NCI-H510A treated with DMSO at 0.1 percent for 48 hours (cell line): ENCODE measurements at places on chromosomes 4 and X.
A peak's percentile ranks its signal among the peaks of the same experiment; 100 is the strongest.

DNA sequence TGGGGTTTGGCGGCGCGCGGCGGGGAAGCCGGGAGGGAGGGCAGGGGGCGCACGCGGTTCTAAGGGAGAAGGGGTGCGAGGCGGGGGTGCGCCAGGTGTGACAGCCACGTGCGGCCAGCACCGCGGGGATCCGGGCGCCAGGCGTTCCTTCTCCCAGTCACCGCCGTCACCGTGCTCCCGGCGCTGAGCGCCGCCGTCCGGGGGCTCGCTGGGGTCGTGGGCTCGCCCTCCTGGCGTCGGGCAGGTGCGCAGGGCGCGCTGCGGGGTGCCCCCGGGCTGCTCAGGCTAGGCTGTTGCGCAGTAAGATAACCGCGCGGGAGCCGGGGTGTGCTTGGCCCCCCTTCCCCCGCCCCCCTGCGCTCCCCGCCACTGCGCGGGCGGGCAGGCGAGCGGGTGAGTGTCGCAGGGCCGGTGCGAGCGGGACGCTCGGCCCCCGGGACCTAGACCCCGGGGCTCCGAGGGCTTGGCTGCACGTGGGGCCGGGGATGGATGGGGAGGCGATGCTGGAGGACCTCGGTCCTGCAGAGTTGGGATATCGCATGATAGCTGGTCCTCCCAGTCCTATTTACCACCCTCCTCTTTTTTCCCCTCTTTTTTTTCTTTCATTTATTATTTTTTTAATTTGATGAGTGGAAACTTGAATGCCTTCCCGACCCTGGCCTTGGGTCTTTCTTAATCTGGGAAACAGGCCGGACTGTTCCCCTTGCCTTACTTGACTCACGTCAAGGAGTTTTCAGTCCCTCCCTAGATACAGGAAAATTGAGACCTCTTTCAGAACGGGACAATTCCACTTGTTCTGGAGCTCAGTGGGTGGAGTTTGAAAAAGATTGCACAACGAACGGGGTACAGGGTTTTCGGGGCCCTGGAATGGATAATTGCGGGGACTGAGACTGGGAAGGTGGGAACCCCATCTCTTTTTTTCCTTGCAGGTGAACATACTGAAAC is 797 bp downstream of the TXLNG start:
- no peak for DNase-seq

- DNase-seq: no peak
Measured at GRCh38 chr4:122412547-122412946, 33.7 kb downstream of the ADAD1 start.

- DNase-seq: no peak
Measured at GRCh38 chr4:168485156-168485910, 5.0 kb upstream of the DDX60L start.

GRCh38 chrX:41014776-41015360 is 70.4 kb upstream of the USP9X start:
- no peak for DNase-seq

DNA sequence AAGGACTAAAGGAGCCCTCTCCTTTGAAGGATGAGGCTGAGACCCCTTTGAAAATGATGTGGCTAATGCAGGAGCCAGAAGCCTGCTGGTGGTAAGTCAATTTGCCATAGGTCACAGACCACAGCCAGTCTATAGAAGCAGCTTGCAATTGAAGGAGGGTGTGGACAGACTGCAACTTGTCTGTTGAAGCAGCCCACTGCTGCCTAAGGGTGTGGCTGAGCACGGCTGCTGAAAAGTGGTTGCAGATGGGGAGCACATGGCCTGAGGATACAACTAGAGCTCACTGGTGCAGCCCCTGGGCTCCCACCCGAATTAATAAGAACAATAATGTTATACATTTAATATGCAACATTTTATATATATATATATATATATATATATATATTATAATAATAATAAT is 11.4 kb upstream of the EXOC1L start:
- no peak for DNase-seq

- no peak for DNase-seq
Measured at GRCh38 chrX:41471786-41472185, 24.6 kb downstream of the NYX start.

- no peak for DNase-seq
Measured at GRCh38 chr4:169210504-169211118, 60.1 kb downstream of the SH3RF1 start.

DNA sequence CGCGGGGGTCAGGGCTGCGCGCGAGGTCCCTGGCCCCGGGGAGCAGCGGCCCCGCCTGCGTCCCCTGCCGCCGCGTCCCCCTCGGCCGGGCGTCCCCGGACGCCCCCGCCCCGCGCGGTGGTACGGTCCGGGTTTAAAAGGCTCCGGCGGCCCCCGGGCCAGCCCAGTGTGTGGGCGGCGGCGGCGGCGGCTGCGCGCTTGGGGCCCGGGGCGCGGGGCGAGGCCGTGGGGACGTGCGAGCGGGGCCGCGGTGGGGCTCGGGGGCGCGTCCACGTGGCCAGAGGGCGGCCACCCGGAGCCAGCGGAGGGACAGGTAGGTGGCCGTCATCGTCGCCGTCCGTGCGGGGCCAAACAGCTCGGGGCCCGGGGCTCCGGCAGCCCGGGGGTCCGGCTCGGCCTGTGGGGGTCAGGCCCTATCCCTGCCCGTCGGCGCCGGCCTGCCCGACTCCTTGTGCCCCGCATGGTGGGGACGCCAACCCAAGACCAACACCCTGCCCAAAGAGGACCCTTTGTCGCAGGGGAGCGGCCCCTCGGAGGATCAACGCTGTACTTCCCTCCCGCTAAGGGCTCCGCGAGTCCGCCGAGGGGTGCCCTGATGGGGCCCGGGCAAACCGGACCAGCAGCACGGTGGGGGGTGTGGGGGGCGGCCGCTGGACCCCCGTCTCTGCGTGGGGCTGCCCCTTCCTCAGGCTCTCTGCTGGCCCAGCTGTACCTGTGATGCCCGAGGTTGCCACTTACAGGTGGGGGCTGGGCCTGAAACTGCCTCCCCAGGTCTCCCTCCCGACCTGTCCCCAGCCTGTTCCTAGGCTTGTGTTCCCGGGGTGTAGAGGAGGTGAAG is at the start of gene PLXNA3:
PLXNA3 (plus strand) TSS at position 166 of the 838 bp plus-strand sequence. CDS start 1,903 bp downstream, outside the sequence.
- peak; percentile 8 for DNase-seq

DNA sequence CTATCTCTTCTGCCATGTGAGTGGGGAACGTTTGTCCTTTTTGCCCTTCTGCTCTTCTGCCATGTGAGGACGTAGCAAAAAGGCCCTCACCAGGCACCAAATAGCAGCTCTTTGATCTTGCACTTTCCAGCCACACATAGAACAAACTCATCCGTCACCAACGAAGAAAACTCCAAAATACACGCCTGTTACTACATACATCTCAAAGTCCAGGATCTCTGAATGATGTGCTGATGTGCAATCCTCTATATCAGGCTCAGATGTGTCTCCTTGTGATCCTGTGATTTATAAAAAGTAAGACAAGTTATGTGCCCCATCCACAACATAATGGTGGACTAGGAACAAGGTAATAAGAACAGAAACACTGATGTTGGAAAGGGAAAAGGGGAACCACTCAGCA is 9.8 kb upstream of the TAB3 start:
- no peak for DNase-seq

DNA sequence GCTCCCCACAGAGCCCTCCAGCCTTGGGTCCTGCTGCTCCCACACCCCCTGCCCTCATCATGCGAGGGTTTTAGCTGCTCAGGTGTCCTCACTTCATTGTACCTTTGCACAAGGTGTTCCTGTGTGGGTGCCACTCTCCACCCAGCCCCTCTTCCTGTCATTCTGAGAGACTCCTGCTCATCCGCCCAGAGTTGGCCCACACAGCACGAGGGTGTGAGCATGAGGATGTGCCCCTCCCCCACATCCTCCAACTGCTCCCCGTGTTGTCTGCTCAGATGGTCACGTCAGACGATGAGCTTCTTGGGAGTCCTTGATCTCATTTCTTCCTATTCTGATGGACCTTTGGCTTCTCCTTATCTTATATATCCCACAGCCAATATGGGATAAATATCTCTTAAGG is 53.2 kb downstream of the HTT-AS start:
- no peak for DNase-seq

DNA sequence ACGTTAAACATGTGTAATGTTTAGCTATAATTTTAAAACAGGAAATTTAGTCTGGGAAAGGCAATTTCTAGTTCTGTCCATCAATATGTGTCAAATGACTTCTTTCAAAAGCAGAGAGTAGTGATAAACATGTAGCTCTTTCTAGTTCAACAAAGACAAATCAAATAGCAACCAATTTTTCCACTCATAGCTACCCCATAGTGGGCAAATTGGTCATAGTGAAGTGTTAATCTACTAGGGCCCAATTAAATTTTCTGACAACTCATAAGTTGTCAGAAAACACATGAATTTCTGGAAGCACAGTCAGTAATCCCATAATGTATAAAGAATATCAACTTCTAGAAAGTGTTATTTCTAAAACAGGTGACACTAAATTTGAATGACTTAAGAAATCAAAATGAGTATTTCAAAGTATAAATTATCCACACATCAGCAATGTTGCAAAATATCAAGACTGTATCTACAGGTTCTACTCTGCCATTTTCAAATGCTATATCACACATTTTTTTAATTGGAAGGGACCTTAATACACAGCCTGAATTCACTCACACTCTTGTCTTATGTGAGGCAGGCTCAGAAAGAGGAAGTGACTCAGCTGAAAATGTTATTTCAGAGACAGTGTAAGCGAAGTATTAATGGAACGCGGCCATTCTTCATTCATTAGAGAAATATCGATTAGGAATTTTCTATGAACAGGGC is 7.7 kb downstream of the OCIAD2 start:
- no peak for DNase-seq

- no peak for DNase-seq
Measured at GRCh38 chr4:39255871-39256270, 73.5 kb downstream of the WDR19 start.

GRCh38 chr4:7584098-7584497 is 149.4 kb upstream of the PSAPL1 start:
- DNase-seq: no peak

DNA sequence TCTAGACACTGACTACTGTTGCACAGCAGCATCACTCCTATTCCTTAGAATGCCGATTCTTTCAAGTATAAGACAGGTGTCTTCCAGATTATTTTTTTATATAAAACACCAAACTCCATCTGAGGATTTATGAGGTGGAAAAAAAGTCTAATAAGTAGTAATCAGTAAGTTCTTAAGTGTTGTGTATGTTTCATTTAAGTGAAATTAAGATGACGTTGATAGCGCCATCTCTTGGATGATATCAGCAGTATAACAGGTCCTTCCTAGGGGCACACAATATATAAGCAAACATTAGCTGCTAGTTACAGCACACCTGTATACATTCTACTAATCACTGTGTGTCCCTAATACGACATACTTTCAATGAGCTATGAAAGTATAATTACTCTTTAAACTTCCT is 99.6 kb upstream of the STS start:
- no peak for DNase-seq

- no peak for DNase-seq
Measured at GRCh38 chrX:9746148-9746888, 19.3 kb downstream of the GPR143 start.

DNA sequence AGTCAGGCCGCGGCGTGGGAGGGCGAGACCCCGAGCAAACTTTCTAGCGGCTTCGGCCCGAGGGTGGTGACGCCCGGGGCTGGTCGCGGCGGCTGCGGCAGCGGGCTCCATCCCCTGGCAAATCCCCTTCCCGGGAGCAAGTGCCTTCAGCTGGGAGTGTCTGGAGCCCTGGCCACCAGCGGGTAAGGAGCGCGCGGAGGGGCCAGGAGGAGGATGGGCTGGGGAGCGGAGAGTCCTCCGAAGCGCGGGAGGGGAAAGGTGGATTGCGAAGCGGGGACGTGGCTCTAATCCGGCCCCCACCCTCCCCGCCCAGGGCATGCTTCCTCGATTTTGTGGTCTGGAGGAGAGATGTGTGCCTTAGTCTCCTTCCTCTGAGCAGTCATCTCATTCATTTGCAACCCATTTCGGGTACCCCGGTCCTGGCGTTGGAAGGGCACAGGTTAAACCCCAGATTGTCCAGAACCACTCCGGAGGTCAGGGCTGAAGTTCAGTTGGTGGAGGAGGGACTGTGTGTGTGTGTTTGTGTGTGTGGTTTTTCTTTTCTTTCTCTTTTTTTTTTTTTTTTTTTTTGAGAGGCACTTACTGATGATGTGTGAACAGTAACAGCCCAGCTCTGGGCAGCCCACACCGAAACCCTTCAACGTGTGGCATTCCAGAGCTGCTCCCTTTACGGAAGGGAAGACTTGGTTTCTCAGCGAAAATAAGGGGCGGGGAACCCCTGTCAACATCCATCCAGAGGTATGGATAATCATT is 516 bp downstream of the SGMS2 start:
- peak; percentile 2 for DNase-seq

DNA sequence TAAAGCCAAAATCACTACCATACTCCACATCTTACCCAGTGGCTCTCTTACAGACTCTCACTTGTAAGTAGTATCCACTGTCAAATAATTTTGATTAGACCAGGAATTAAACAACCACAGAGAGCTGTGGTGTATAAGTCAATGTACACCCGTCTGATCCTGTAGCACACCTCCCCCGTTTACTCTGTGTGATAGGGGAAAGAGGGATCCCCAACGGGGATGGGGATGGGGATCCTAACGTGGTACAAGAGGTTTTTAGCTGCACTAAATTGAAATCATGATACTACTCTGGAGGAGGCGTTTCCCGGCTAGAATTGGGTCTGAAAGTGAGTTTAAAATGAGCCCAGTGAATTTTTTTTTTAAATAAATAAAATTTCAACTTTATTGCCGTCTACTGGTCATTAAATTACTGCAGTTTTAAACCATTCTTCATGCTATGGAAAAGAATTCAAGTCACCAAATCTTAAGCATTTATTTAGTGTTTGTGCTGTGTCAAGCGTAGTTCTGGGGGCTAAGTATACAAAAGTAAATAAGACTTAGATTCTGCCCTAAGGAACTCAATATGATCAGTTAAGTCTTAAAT is 76.6 kb downstream of the INTS12 start:
- no peak for DNase-seq

DNA sequence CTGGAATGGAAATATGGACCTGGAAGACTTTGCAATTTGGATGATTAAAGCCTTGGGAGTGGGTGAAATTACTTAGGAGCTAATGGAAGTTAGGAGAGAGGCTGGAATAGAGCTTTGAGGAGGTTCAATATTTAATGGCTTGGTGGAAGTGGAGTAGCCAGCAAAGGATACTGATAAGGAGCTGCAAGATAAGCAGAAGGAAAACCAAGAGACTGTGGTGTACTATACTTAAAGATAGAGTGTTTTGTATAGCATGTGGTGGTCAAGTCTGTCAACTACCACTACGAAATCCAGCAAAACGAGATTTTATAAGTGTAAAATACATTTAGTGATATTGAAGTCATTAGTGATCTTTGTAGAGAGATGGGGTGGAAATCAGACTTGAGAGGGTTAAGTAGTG is 54.0 kb upstream of the TMLHE start:
- DNase-seq: no peak

DNA sequence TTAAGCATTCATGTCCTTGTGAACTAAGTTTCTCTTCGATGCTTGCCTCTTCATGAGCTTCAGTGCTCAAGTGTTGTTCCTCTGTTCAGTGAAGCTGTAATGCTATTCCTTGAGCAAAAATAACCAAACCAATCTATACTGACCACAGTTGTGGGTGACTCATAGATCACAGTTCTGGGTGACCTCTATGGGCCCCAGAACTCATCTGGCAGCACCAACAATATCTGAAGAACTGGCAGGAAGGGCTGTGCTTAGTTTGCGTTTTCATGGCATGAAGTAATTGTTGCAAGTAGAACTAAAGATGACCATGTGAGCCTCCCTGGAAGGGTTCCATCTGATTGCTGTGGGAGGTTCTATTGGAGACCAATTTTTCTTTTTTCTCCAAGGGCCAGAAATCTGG is 106.2 kb downstream of the CCNG2 start:
- DNase-seq: no peak
